Body of pancreas (tissue), 4 donors: ENCODE measurements at places on chromosomes 4 and X. TPM values are rescaled to one million over a fixed set of nuclear protein-coding genes. Genes with fewer than 3 reads are reported as not detected.

DNA sequence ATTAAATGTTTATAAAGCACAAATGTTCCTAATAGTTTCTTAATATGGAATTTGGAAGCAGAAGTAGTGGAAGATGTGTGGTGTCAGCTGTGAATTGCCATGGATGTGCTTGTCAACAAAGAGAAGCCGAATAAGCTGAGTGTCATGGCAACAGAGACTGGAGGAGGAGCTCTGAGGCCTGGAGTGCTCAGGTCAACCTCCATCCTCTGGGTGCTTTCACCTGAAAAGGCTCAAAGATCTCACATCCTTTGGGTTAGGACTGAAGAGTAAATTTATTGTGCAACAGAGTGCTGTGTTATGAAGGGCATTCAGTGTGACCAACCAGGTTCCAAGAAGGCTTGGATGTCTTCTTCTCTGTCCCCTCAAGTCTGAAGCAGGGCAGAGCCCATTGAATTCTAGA is 18.7 kb downstream of the SGMS2 start:
- no peaks in the 10 kb centered on the region for H3K36me3 ChIP-seq
- H3K4me1 ChIP-seq = no peaks in the 10 kb centered on the region
- H3K4me3 ChIP-seq = no peak overlapping the region
- DNase-seq = no peak
- no peaks in the 10 kb centered on the region for H3K27me3 ChIP-seq

Gene NALF2
- total RNA-seq = 1.0 TPM

DNA sequence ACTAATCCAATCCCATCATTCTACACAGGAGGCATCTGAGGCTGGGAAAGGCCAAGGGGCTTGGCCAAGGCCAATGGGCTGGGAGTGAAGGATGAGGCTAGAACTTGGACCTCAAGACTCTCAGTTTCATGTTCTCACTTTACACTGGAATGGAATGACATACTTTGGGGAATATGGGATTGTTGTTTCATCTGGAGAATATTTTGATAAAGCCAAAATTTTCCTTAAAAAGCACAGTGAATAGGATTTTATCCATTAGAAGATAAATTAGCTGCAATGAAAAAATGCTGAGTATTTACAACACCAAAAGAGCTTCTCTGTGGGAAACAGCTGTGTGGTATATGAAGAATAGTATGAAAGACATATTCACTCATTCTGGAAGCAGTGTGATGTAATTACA is 29.3 kb downstream of the SMIM20 start:
- no peaks in the 10 kb centered on the region for H3K36me3 ChIP-seq
- no peak for DNase-seq
- H3K4me1 ChIP-seq = no peaks in the 10 kb centered on the region
- no peak overlapping the region for H3K27ac ChIP-seq

Gene WNK3
- total RNA-seq = 1.6 TPM

DNA sequence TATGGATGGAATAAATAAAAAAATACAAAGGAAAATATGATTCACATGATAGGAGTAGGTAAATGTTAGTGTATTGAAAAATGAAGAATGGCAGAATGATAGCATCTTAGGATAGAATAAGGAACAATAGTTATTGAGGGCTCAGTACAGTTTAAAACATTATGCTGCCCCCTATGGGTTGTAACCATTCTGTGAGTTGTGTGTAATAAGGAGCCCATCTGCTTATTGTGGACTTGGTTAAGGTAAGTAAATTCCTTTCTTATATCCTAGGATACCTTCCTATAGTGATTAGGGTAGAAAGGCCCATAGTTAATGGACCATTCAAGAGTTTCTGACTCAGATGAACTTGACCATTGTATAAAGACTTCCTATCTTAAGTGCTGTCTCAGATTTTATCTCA is 195.8 kb downstream of the PDHA2 start:
- H3K36me3 ChIP-seq = no peaks in the 10 kb centered on the region
- no peaks in the 10 kb centered on the region for H3K4me1 ChIP-seq
- H3K27me3 ChIP-seq = no peaks in the 10 kb centered on the region
- no peak overlapping the region for H3K27ac ChIP-seq

GRCh38 chr4:15907430-15907829 is 31.1 kb downstream of the FGFBP1 start:
- H3K27ac ChIP-seq = no peak overlapping the region
- no peaks in the 10 kb centered on the region for H3K4me1 ChIP-seq
- DNase-seq = no peak
- H3K36me3 ChIP-seq = no peaks in the 10 kb centered on the region
- no peaks in the 10 kb centered on the region for H3K27me3 ChIP-seq
- H3K4me3 ChIP-seq = no peak overlapping the region

DNA sequence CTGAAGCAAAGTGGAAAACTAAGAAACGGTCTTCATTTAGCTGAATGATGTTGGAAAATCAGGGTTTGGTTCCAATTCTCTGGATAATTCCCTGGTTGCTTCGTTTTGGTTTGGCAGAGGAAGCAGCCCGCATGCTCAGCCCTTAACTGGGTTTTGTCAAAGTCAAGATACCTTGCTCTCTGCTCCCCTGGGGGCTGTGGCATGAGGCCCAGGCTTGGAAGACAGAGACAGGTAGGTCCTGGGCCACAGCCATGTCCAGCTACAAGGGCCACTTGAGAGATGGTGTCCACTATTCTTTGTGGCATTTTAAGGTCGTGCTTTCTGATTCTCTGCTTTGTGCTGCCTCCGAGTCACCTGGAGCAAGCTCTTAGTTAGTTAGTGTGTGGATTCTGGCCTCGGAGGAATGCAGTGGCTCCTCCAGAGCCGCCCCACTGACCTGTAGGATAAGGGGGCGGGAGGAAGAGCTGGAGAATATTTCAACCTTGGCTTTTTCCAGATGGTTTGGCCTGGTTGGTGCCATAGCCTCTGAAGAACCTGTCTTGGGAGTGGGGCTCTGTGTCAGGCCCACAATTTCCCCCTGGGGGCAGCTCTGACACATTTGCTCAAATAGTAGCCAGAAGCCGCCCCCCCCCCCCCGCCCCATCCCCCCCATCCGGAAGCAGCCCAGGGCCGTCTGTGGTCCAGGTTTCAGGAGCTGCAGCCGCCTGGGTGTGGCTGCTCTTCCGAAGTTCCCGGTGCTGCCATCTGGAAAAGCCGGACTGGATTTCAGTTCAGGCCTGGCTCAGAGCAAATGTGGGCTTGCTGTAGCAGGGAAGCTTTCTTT is 147.1 kb downstream of the NHS start:
- no peaks in the 10 kb centered on the region for H3K27me3 ChIP-seq
- peaks cover 3% of the 10 kb centered on the region for H3K4me1 ChIP-seq
- no peak overlapping the region for H3K4me3 ChIP-seq
- no peak overlapping the region for H3K27ac ChIP-seq

GRCh38 chr4:77151241-77151640 is 5.8 kb upstream of the CCNG2 start:
- peaks cover 17% of the 10 kb centered on the region for H3K4me1 ChIP-seq
- no peak overlapping the region for H3K27ac ChIP-seq
- H3K27me3 ChIP-seq = no peaks in the 10 kb centered on the region
- no peaks in the 10 kb centered on the region for H3K36me3 ChIP-seq

- no peak for DNase-seq
- no peaks in the 10 kb centered on the region for H3K27me3 ChIP-seq
- no peak overlapping the region for H3K4me3 ChIP-seq
- no peaks in the 10 kb centered on the region for H3K36me3 ChIP-seq
- H3K4me1 ChIP-seq = no peaks in the 10 kb centered on the region
Observed at GRCh38 chrX:150081076-150081475, 142.8 kb upstream of the EOLA2 start.

DNA sequence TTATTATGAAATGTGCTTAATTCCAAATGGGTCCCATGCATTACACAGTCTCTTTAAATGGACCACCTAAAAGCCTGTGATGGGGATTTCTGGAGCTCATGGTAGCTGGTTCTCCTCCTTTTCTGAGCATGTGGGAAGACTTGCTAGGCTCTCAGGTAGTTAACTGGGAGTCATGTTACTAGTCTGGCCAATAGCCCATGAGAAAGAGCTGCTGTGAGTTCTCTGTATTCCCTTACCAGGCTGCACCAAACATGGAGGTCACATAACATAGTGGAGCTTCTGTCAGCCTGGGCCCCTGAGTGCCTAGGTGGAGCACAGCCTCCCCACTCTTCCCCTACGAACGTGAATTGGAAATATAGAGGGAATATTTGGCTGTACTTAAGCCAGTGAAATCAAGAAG is 198.4 kb downstream of the MAML3 start:
- no peak for DNase-seq
- no peak overlapping the region for H3K27ac ChIP-seq
- no peaks in the 10 kb centered on the region for H3K27me3 ChIP-seq
- H3K4me1 ChIP-seq = peaks cover 12% of the 10 kb centered on the region

Gene IL13RA1
- total RNA-seq = 15.2 TPM
